ENCODE measurements at places on chromosomes 12 and 14.

GRCh38 chr14:37590428-37591139, 4.5 kb downstream of the FOXA1 start:
- DNase-seq: peak; percentile 77

DNA sequence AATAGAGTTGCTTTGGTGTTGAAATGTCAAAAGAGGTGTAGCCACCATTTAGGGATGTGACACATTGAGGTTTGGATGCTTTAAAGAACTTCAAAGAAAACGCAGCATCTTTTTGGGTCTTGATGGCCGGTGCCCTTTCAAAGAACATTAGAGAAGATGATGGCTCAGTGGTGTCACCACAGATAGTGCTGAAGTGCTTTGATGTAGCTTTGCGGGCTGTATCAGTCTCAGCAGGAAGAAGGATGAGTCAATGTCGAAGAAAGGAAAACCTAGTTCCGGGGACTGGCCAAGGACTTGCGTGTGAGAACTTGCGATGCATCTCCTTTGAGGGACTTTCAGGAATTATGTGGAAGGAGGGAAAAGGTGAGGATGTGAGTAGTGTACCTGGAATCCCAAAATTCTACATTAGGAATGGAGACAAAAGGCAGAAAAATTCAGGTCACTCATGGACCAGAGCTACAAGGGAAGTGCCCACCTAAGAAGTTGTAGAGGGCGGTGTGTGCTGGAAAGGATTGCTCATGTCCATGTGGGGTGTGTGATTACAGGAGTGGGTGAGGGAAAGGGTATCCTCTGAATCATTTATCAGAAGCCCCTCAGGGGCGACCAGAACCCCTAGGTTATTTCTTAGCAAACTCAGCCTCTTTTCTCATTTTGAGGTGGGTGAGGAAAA, 39.7 kb upstream of the GZMB start:
- DNase-seq: no peak

DNA sequence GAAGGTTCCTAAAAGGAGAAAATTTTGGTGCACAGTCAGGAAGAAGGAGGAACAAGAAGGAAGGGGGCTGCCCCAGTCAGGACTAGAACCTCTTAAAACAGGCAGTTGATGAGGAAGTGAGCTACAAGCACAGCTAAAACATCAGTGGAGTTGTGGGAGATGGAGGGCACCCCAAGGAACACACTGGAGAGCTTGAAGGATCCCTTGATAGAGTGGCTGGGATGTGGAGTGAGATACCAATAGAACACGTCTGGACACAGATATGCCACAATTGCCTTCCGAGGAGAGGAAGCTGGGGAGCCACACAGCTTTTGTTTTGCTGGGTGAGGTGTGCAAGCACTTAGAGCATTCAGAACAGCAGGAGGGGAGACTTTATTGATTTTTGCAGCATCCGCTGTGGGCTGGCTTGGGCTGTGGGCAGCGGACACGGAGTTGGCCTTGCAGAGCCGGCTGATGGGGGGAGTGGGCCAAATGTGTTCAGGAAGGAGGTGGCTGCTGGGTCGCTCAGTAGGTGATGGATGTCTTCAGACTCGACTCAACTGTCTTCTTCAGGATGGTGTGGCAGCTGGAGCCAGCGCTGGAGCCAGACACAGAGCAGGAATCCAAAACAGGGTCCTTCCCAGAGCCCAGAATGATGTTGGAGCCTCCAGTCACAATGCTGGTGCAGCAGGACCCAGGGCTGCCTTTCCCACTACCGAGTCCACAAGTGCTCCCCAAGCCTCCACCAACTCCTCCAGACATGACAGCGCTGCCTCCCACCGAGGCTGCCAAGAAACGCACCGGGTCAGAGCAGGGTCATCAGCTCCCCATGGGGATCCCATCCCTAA, 4.7 kb upstream of the KRT79 start:
- DNase-seq: peak; percentile 57

GRCh38 chr12:44369998-44370397, 506.1 kb downstream of the NELL2 start:
- DNase-seq: peak; percentile 32

- DNase-seq: no peak
Measured at GRCh38 chr14:46233786-46234185, 417.8 kb downstream of the RPL10L start.

GRCh38 chr14:103656756-103657133, 27.7 kb downstream of the KLC1 start:
- no peak for DNase-seq

GRCh38 chr12:56634242-56634836, 4.2 kb upstream of the BAZ2A start:
- peak; percentile 89 for DNase-seq

GRCh38 chr12:42677461-42677860, 87.9 kb upstream of the PRICKLE1 start:
- DNase-seq: no peak

- no peak for DNase-seq
Measured at GRCh38 chr12:122870163-122870842, 25.6 kb downstream of the VPS37B start.

DNA sequence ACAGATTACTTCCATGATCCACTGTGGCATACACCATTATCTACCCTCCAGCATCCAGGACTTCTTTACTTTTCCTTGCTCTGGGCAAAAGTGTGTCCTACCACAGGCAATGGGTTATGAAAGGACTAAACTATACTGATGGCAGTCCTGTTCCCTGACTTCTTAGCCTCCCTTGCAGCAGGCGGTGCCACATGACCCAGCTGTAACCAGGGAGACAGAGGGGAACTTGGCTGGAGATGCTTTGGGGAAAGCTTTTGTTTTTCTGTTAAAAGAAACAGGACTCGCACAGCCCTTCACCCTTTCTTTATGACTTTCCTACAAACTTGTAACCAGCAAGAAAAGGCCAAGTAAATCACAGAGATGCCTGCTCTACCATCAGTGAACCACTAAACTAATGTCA, 394.4 kb downstream of the PCNX1 start:
- DNase-seq: no peak

DNA sequence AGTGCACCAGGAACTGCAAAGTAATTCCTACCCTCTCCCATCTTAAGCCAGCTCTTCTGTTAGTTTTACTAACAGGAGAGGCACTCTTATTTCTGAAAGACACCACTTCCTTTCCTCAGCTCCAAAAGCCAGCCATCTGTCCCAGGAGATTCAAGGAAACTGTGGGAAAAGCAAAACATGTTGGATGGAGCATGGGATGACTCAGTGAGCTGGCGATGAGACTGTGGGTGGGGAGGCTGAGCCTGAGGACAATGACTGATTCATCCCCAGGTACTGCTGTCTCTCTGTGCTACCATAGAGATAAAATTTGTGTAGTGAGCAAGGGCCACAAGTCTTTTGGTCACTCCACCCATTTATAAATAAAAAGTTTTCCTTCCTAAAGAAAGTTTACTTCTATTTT, 141.4 kb downstream of the MYRFL start:
- DNase-seq: peak; percentile 21

GRCh38 chr12:7141351-7142005, 11.3 kb downstream of the CLSTN3 start:
- no peak for DNase-seq

- DNase-seq: peak; percentile 15
Measured at GRCh38 chr14:32370714-32371113, 41.6 kb downstream of the AKAP6 start.

- no peak for DNase-seq
Measured at GRCh38 chr12:56753566-56753965, 1.4 kb upstream of the PRIM1 start.

DNA sequence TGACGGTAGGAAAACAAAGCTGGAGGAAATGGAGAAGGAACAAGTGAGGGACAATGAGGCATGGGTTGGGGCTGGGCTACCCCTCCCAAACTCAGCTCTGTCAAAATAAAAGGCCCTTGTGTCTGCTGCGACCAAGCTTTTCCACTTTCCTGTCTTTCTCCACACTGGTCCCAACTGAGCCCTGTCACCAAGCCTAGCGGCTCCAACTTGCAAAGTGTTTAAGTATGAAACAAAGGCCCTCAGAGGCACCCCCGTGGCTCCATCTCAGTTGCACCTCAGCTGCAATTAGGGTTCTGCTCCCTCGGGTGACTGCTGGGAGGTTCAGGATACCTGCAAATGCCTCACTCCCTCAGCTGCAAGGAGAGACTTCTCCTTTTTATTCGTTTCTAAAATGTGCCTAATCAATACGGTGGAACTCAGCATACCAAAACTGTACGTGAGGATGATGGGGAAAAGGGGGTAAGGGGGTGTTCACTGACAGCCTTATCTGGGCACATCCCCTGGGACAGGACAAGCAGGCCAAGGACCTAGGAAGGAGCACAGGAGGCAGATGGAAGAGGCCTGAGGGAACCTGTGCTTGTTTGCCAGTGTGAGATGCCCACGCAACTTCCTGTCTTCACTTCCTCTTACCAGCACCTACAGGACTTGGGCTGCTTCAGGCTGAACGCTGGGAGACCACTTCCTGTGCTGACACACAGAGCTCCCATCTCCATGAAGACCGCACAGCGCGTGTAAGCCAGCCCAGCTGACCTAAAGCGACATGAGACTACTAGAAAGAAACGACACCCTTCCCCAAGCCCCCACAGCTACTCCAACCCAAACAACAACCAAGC, 8.9 kb downstream of the VAMP1 start:
- no peak for DNase-seq

Data from NCI-H69 (cell line).